ENCODE measurements at places on chromosomes 4 and X.

DNA sequence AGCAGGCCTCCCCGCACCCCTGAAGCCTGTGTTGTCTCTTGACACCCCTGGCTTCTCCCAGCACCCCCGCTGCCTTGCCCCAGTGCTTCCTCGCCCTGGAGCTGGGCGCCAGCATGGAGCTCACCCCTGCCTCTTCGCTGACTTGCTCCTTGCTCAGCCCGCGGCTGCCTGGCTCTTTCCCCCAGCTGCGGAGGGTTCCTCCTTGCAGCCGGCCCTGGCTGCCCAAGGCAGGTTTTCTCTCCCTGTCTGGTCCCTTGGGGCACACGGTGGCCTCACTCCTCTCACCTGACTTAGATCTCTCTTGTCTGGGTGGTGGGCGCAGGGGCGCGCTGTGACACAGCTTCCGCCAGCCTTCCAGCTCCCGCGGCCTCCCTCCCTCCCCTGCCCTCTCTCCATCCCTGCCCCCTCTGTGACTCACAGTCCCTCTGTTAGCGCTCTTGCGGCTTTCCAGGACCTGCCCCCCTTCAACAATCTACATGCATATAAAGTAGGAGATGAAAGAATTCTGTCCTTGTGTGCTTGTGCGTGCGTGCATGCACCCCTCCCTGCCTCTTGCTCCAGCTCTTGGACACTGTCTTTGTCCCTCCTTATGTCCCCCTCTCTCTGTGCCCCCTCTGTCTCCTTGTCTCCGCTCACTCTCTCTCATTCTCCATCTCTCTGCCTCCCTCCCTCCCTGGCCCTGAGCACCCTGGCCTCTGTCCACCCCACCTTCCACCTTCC lies 2.2 kb downstream of the PLXNB3 start:
- peak; percentile 82 for DNase-seq

GRCh38 chrX:19382555-19383145 lies 38.9 kb downstream of the PDHA1 start:
- DNase-seq, result peak; percentile 34

GRCh38 chr4:126955292-126956183 lies 677.2 kb upstream of the INTU start:
- no peak for DNase-seq

GRCh38 chrX:37812110-37812509 lies 32.3 kb downstream of the CYBB start:
- DNase-seq, result peak; percentile 65

DNA sequence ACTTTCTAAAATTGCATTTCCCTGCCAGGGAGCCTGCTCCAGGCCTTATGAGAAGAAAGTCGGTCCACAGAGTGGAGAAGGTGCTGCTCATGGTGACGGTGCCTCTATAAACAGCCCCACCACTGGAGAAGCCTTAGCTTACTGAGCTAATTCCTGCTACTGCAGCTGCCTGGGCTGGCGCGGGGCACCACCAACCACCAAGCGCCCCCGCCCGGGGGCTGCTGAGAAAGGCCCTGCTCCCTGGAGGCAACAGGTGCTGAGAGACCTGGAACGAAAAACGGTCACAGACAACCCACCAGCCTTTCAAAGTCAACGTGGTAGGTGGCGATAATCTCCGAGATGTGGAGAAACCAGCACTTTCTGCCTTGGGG lies 2.9 kb downstream of the HCFC1 start:
- peak; percentile 66 for DNase-seq

DNA sequence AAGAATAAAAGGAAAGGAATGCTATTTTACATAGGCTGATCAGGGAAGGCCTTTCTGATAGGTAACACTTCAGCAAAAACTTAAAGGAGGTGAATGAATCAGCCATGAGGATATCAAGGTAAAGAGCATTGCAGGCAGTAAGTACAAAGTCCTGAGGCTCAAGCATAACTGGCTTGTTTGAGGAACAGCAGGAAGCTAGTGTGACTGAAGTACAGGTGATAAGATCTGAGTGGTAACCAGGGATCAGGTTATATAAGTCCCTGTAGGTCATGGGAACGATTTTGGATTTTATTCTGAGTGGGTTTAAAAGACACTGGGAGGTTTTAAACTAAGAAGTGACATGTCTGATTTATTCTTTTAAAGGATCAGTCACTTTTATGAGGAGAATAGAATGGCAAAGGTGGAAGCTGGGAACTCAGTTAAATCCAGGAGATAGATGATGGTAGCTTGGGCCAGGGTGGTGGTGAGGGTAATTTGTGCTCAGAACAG lies 47.1 kb upstream of the THOC2 start:
- DNase-seq, result no peak

DNA sequence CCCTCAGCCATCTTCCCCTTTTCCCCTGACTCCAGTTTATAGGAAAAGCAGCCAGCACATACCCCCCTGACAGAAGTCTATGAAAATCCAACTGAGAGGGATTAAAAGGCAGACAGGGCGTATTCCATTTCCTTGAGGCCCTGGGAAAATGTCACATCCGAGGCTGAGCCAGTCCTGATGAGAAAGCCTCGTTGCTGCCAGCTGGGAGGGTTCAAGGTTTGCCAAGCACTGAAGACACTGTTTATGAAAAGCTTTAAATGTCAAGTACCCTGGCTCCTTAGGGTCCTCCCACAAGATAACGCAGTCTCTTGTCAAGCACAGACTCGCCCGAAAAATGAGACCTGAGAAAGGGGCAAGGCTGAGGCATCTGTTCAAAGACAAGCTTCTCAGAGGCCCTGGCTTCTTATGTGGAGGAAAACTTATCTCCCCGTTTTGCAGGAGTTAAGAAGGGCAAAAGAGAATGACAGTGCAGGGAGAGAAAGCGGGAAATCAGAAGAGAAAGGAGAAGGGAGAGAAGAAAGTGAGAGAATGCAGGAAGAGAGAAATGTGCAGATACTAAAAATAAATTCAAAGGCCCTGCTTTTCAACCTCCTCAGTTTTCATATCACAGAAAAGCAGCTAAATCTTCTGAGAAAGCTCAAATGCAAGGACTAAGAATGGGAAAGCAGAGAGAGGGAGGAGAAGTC lies 44.7 kb downstream of the SCD5 start:
- DNase-seq, result no peak
